ENCODE measurements at places on chromosomes 6 and 20. TPM values are rescaled to one million over a fixed set of nuclear protein-coding genes. Genes with fewer than 3 reads are reported as not detected.

- DNase-seq, result no peak
Measured at GRCh38 chr20:44457016-44457415, 18.7 kb upstream of the TTPAL start.

GRCh38 chr20:36343641-36344040, 37.5 kb downstream of the DLGAP4 start:
- DNase-seq, result no peak

GRCh38 chr6:91562955-91563354, 976.1 kb upstream of the MAP3K7 start:
- DNase-seq, result no peak

DNA sequence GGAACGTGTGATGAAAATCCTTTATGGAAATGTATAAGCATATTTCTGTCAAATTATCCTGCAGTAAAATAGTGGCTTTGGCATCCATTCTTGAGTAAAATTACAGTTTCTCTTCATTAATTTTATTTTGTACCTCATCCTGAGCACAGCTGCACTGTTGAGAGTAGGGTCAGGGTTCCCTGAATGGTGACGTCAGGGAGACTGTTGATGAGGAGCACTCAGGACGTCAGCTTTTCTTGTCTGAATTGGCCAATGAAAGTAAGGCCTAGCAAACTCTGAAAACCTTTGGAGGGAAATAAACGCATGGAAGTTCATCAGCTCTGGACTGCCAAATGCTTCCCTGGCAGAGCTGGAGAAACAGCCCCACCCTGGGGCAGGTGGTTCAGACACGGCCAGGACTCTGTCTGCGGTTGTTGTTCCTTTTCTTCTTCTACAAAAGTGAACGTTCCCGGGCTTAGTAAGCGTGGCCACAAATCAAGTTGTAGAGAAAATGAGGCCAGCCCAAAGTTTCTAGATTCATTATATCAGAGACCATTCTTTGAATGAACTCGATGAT, 179.7 kb upstream of the EXOC2 start:
- no peak for DNase-seq

DNA sequence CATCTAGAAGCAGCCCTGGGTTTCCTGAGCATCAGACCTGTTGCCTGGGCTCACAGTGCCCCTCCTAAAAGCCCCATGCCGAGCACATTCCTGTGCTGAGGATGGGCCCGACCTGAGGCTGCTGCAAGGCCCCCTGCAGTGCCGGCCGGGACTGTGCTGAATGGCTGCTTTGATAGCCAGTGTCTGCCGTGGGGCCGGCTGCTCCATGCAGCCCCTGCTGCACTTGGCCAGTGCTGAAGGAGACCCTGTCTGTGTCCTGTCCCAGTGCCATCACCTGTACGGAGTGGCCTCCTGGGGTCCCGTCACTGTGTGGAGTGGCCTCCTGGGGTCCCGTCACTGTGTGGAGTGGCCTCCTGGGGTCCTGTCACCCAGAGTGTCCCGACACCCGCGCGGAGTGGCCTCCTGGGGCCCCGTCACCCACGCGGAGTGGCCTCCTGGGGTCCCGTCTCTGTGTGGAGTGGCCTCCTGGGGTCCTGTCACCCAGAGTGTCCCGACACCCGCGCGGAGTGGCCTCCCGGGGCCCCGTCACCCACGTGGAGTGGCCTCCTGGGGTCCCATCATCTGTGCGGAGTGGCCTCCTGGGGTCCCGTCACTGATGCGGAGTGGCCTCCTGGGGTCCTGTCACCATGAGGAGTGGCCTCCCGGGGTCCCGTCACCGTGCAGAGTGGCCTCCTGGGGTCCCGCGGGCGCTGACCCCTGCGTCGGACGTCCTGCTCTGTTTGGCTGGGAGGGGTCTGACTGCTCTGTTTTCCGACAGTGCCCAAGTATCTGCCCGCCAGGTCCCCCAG, 7.0 kb downstream of the COL9A3 start:
- no peak for DNase-seq

GRCh38 chr6:145836170-145836569, 21.6 kb upstream of the FBXO30 start:
- peak; percentile 11 for DNase-seq

DNA sequence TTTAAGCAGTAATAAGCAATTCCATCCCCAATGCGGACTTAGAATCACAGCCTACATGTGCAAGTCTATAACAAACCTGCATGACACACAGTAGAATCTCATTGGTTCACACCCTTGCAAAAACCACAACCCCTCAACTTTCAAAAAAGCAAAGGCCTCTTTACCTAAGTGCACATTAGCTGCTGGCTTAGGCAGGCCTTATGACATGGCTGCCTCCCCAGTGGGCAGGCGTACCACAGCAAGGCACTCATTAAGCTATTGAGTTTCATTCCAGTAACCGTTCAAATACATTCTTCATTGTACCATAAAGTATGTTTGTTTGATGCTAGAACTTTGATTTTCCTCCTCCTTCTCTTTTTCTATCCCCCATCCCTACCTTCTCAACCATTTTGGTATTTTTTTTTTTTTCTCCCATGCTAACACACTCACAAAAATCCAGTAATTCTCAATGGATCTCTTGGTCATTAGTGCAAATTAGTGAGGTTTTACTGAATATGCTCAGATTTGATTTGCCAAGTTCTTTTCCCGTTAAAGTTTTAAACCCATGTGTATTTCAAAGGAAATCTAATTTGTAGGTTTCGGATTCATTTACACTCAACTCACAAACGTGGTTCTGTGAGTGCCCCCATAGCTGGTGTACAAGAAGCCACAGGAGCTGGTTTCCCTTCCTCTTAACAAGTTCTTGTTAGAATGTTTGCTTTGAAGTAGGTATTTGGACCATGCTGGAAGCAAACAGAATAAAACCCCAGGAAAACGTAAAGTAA, 460.4 kb upstream of the RUNX2 start:
- no peak for DNase-seq

- peak; percentile 75 for DNase-seq
Measured at GRCh38 chr6:107491138-107491609, 1.3 kb downstream of the SOBP start.

GRCh38 chr20:60804240-60804917, 447.7 kb upstream of the CDH4 start:
- no peak for DNase-seq

DNA sequence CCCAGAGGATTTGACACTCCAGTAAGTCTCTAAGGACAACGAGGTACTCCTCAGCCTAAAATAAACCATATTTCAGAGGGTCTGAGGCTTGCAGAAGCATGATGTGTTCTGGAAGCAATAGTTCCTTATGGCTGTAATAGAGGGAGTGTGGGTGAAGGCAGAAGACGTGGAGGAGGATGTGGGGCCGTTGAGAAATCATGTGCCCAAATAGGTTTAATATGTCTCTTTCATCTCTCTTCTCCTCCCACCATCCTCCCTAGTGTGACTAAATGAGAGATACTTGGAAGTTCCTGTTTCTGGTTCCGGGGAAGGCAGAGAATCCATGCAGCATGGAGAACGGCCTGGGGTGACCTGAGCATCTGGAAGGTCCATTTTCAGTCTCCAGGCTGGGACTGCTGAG, 174.0 kb upstream of the RSPO3 start:
- DNase-seq, result no peak

- no peak for DNase-seq
Measured at GRCh38 chr20:34268851-34269636, 27.8 kb downstream of the ASIP start.

DNA sequence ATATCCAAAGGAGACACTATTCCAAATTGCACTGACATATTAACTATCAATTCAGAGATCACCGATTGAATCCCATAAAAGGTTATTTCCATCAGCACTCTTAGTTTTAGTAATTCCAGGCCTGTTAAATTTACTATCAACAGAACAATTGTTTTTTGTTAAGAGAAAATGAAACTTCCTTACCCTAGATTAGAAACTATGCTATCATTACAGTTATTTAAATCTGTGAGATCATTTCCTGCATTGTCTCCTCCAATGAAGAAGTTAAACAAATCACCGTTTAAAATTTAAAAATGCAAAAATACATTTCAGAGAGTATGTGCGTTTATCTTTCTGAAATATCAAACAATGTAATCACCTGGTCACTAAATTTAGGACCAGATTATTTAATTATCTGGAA, 57.5 kb downstream of the HIVEP2 start:
- no peak for DNase-seq

DNA sequence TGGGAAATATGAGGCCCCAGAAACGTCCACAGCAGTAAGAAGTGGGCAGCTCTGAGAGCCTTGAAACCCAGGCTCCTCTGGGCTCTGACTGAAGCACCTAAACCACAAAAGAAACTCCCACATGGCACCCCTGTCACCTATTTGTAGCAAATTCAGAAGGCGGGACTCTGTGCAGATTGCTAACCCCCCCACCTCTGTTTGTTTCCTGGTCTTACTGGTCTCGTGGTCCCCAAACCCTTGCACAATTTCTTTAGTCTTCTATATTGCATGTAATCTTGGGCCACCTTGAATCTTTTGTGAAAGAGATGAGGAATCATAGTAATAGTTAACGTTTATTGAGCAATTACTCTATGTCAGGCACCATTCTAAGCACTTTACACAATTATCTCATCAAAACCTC, 154.3 kb downstream of the PREX1 start:
- DNase-seq, result no peak

GRCh38 chr6:135012764-135013163, 41.9 kb downstream of the HBS1L start:
- DNase-seq, result no peak

DNA sequence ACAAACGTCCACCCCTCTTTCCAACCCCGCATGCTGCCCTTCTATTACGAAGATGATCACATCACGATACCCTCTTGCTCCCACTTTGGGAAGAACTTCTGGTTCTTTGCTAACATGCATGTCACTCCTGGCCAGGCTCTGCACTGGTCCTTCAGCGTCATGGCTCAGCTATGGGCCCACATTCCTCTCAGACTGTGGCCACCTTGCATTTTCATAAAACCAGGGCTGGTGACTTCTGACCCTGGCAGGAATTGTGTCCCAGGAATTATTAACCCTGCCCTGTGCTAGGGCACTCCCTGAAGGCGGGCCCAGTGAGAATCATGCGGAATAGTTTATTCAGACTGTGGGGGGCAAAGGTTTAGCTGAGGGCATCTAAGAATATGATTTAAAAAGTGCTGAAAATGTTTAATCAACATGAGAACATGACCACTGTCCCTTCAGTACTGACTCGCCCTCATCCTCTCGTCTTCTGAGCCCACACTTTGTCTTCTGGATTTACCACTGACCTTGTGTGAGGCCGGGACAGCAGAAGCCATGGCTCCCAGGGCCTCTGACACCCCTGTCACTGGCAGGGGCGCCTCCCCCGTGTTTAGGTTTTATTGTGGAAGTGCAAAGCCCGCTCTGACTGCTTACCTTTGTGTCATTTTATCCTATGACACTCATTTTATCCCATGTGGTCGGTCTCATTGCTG, 38.1 kb upstream of the THBS2 start:
- DNase-seq, result no peak

DNA sequence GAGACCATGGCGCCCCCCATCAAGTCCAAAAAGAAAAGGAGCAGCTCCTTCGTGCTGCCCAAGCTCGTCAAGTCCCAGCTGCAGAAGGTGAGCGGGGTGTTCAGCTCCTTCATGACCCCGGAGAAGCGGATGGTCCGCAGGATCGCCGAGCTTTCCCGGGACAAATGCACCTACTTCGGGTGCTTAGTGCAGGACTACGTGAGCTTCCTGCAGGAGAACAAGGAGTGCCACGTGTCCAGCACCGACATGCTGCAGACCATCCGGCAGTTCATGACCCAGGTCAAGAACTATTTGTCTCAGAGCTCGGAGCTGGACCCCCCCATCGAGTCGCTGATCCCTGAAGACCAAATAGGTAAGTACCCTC, 41.7 kb upstream of the NAA20 start:
- no peak for DNase-seq

DNA sequence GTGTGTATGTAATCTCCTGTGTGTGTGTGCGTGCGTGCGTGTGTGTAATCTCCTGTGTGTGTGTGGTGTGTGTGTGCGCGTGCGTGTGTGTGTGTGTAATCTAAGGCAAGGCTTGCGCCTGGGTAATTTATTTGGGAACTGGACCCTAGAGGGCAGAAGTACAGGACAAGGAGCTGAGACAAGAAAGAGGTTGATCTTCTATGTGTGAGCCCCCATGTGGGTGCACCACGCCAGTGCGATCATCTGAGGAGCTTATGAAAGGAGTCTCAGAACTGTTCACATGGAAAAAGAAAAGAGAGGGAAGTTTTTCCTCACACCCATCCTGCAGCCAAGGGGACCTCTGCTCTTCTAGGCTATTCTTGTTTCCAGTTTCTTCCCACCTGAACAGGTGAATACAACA, 220.1 kb upstream of the GGTLC1 start:
- DNase-seq, result no peak

DNA sequence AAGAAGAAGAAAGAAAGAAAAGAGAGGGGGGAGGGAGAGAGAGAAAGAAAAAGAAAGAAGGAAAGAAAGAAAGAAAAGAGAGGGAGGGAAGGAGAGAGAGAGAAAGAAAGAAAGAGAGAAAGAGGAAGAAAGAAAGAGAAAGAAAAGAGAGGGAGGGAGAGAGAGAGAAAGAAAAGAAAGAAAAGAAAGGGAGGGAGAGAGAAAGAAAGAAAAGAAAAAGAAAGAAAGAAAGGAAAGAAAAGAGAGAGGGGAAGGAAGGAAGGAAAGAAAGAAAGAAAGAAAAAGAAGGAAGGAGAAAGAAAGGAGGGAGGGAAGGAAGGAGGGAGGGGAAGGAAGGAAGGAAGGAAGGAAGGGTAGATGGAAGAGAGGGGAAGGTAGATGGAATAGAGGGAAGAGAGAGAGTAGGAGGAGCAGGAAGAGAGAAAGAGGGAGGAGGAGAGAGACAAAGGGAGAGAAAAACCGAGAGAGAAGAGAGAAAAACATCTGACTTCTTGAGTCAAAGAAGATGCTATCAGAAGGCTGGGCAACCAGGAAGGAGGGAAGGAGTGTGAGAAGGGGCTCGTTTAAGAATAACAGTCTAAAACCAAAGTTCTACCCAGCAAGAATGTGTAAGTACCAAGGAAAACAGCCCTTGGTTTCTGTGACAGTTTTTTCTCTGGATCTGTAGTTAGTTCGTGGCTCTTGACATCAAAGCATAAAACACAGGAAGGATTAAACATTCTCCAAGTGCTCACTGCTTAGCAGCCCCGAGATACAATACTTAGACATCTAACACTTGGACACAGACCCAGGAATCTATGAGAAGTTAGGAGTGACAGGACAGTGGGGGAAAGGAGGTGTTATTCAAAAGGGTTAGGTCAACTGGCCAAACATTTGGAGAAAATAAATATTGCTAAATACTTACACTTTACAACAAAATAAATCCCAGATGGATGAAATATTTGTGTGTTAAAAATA, 131.9 kb upstream of the STMND1 start:
- DNase-seq, result no peak

The CD93 gene
- total RNA-seq, result 17.6 TPM

The CCND3 gene
- total RNA-seq, result 9.2 TPM

The GHRH gene
- total RNA-seq, result not detected

The FRMD1 gene
- total RNA-seq, result 0.17 TPM

The SLC17A3 gene
- total RNA-seq, result not detected

The MTFR2 gene
- total RNA-seq, result 0.20 TPM

The PNLDC1 gene
- 0.17 TPM for total RNA-seq

The EYA2 gene
- 3.6 TPM for total RNA-seq

The C6orf141 gene
- 0.88 TPM for total RNA-seq

The ZBTB12 gene
- 2.6 TPM for total RNA-seq
